ENCODE measurements at places on chromosomes 16 and 17.

GRCh38 chr17:78529251-78529650, 47.9 kb downstream of the DNAH17 start:
- no peak for DNase-seq

DNA sequence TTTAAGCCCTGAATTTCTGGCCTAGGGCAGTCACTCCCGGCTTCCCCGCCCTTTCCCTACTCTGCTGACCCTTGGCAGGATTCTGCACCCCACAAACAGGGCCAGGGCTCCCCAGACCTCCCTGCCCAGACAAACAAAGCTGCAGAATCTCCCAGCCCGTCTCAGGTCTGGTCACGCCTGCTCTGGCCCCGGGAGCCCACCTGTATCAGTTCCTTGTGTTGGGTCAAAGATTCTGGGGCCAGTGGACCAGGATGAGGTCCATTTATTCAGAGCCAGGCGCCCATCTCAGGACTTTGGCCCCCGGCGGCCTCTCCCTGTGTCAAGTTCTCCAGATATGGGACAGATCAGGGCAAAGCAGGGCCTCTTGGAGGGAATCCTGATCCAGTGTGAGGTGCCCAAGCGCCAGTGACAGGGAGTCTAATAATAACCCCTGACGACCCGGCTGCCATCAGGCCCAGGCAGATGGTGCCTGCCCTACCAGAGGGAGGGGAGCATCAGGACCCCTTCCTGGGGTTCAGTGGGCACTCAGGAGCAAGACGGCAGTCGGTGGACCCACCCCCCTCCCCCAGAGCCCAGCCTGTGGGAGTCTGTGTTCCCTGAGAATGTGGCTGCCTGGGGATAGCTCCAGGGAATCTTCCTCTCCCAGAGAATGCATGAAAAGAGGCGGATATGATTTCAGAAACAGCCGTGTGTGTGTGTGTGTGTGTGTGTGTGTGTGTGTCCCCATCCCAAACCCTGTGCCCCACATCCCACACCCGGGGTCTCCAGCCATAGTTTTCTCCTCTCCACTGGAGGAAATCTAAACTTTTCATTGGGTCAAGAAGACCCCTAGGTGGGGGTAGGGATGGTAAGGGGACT, 1.3 kb downstream of the TTYH2 start:
- no peak for DNase-seq

- no peak for DNase-seq
Measured at GRCh38 chr16:85445064-85445778, 167.9 kb upstream of the GSE1 start.

DNA sequence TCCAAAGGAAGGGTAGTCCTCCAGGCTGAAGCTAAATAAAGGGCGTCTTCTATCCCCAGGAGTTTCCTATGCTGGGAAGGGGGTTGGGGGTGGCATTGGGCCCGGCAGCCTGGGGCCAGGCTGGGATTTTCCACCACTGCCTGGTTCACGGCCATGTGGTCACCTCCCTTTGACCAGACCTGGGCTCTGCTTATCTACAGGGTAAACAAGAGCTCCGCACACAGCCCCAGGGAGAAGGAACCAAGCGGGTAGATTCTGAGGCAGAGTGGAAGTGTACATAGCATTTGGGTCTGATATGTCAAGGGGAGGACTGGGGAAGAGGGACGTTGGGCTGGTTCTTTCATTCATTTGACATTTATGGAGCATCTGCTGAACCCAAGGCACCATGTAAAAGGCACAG, 27.2 kb upstream of the TMEM220 start:
- DNase-seq = no peak

- no peak for DNase-seq
Measured at GRCh38 chr17:34481779-34482178, 97.6 kb upstream of the TMEM132E start.

DNA sequence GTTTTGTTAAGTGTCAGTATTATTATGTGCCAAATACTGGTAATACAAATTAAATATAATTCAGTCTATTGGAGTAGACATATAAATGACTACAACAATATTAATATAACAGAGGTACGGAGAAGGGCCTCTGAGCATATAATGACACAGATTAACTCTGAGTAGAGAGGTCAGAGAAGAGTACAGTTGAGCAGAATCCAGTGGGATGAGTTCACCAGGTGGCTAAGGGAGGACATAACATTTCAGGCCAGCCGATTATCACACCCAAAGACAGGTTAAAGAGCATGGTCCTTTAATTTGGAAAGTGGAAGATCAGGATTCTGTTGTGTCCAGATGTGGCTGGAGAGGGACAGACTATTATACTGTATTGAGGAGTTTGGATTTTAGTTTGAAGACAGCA, 11.3 kb downstream of the NFATC3 start:
- no peak for DNase-seq

GRCh38 chr17:38729886-38730525, at the start of gene CISD3:
Gene CISD3, plus strand, starts transcription at chr17:38730341. Its CDS starts 18 bp downstream, at chr17:38730359.
- DNase-seq = no peak

DNA sequence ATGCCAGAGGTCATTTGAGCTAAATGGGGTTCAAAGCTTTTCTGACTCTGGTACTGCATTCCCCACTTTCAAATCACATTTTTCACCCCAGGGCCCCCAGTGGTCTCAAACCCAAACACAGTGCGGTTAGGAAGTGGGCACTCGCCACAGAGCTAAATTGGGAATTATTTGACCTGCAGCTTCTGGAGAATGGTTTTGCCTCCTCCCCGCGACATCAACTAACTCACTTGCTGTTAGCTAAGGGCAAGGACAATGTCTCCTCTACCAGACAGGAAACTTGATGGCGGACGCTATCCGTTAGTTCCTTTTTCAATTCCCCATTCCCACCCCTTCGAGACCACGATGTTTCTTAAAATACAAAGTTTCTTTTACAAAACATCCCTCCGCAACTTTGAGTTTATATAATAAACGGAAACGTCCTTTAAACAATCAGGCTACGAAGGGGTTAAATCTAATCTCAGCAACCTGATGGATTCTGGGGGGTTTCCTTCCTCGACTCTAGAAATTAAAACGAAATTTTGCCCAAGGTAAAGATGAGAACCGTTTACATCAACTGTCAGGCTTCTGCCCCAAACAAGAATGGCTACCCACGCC, 500 bp upstream of the KAT7 start:
- no peak for DNase-seq

DNA sequence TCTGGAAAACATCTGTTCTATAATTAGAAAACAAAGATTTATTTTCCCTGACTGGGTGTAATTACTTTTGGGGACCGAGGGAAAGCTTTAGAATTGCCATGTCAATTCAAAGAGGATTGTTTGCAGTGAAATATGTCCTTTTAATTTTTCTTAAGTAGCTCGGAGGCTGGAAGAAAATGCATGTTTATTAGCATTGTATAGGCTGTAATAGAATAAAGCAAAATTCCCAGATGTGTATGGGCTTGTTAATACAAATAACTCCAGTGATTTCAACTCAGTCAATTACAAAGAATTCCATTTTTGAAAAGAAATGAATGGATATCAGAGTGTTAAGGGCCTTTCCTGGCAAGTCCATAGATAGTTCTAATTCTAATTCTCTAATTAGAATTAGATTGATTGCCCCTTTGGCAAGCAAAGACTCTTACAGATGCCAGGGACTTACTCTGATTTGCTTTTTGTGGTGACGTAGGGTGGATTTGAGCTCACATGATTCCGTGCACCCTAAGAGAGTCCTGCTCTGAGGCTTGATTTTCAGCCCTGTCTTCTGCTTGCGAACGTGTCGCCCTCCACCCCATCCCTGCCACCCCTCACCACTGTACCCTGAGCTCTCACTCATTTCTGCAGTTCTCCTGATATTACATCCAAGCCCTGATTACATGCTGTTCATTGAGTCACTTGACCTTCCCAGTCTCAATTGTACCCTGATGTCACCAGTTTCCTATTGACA, 70.0 kb upstream of the FAM20A start:
- no peak for DNase-seq

DNA sequence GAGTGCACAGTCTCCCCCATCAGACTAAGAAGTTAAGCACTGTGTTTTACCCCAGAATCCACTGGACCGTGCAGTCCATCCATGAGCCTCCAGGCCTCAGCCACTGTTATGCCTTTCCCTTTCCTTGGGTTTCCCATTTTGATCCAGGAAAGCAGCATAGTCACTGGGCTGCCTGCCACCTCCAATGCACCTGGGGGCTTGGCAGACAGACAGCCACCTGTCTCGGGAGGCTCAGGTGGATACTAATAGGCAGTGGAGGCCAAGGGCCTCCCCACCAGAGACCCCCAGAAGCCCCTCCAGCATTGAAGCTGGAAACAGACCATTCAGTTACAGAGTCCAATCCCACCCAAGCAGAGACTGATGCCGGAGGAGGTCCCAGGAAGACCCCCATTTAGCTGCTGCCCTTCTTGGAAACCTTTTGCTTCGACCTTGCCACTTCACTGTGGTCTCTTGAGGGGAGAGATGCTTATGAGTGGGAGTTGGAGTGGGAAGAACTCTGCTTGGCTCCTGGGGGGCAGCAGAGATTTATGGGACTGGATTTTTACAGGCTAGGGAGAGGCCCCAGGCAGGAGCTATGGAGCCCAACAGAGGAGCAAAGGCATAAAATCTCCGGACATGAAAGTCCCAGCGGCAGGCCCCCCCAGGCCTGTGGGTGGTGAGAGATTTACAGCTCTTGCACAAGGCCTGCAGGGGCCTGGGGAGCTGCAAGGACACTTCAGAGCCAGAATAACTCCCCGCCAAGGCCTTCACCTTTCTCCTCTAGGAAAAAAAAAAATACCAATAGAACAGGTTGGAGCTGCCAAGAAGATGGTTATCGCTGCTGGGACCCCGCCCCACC, 12.2 kb upstream of the SP2 start:
- no peak for DNase-seq

DNA sequence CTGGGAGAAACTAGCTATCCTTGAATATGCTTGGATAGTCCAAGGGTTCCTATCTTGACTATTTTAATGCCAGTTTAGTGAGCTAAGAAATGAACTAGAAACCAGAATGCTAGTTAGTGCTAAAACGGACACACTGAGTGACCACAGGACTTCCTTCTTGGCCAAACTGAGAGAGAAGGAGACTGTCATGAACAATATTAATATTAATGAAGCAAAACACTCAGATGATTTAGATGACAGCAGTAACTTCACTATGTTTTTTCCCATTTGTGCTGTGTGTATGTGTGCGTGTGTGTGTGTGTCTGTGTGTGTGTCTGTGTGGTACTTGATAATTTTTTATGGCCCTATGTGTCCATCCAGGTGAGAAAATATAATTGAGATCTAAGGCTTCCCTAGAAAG, 2.2 kb upstream of the ATXN1L start:
- DNase-seq = no peak

DNA sequence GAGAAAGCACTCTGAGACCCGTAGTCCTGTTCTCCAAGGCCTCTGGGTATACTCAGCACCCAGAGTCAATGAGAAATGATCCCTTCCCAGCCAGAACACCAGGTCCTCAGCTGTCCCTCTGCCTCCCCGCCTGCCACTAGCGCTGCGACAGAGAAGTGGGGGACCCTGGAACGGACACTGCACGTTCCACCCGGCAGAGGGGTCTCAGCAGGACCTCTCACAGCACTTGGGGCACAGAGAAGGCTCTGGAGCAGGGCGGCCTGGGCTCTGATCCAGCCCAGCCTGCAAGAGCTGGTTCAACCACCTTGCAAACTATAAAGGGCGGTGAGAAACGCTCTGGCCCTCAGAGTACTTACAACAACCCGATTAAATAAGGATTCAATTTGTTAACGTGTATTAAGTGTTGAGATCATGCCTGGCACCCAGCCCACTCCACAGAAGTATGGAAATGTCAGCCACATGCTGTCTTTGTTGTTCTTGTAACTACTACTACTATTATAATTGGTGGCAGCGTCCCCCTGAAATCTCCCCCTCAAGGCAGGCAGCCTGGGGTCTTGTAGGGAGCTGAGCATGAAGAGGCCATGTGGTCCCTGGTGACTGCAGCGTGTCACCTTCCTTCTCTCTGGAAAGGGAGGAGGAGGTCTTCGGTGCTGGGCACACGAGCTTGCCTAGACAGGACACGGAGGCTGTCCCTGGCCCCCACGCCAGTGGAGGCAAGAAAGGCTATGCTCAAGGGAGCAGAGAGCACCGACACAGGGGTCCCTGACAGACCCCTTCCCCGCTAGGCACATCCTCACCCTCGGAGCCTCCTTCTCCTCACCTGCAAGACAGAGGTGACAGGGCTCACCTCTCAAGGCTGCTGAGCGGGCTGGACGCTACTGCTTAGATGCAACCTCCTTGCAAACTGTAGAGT, 2.4 kb downstream of the OSGIN1 start:
- no peak for DNase-seq

GRCh38 chr17:1985686-1986085, 39.4 kb downstream of the RTN4RL1 start:
- DNase-seq = no peak

GRCh38 chr16:595942-596735, 6.3 kb downstream of the RAB40C start:
- no peak for DNase-seq

- no peak for DNase-seq
Measured at GRCh38 chr16:35745821-35746248, 2286.4 kb downstream of the TP53TG3F start.

DNA sequence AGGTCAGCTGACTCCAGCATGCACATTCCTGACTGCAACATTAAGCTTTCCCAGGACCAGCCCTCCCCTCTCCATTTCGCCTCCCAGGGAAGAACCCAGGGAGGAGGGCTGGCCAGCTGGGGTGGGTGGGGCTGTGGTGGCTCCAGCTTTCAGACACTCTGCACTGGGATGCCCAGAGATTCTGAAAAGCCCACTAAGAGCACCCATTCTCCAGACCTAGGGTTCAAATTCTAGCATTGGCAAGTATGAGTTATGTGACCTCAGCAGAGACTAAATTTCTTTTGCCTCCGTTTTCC, 7.8 kb downstream of the DLX3 start:
- DNase-seq = no peak

DNA sequence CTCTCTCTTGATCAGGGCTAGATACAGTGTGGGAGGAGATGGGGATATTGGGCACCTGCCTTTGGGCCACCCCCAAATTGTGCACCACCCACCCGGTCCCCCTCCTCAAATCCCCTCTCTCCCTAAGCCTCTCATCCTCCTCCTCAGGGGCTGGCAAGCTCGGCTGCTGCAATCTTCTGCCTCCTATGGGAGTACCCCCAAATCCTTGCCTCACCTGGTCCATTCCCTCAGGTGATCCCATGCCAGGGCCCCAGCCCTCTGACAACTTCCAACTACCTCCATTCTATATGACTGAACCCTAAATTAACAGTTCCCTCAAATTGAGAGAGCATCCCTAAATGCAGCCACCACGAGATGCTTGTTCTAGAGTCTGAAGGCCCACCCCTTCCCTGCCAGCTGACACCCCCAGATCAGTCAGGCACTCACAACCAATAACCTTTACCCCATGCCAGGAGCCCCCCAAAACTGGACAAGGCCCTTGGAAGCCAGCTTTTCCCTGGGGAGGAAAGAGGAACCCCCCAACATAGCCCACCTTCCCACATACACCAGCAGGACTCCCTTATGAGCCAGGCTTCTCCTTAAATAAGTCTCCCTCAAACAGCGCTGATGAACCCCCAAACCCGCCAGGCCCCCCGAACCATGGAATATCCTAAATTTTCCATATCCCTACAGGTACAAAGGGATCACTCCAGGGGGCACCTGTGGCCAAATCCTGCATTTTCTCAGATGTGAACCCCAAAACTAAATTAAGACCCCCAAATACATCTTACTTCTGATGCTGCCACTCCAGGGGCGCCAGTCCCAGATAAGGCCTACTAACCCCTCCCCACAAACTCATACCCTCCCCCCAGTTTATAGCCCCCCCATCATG, 3.2 kb downstream of the DLG4 start:
- DNase-seq = no peak

Data from esophagus squamous epithelium (tissue), 5 donors.